ENCODE measurements at places on chromosomes 7 and 10.
A peak's percentile ranks its signal among the peaks of the same experiment; 100 is the strongest.

- no peak for DNase-seq
These were observed 13.2 kb upstream of the CREB3L2 start for GRCh38 chr7:138015096-138015495.

- no peak for DNase-seq
These were observed 64.0 kb downstream of the RASGEF1A start for GRCh38 chr10:43202657-43203447.

- no peak for DNase-seq
These were observed 682.8 kb downstream of the INHBA start for GRCh38 chr7:41020056-41020455.

DNA sequence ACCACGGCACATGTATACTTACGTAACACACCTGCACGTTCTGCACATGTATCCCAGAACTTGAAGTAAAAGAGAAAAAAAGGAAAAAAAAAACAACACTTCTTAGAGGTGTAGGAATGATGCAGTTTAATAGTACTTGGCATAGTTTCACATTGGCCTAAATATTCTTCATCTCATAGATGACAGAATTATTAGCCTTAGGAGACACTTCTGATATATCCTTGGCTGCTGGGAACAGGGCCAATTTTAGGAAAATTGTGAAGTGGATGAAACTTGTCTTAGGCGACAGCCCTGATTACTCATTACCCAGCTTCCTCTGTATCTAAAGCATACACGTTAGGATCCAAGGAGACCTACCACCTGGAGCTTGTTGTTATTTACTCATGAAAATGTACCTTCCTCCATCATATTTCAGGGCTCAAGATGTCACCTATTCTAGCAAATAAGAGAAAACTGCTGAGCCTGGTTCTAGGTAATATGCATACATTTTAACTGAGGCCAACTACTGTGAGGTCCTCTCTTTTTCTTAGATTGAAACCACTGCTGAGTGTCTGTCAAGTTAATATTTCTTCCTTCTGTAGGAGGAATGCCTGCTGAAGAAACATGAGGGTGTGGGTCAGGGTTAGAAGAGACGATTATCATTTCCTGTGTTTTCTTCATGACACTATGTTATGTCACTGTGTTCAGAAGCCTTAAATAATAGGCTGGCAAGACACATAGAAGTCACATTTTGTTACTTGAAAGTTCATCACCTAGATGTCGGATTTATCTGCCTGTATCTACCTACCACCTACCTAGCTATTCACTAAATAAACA is 44.3 kb downstream of the CPED1 start:
- no peak for DNase-seq

DNA sequence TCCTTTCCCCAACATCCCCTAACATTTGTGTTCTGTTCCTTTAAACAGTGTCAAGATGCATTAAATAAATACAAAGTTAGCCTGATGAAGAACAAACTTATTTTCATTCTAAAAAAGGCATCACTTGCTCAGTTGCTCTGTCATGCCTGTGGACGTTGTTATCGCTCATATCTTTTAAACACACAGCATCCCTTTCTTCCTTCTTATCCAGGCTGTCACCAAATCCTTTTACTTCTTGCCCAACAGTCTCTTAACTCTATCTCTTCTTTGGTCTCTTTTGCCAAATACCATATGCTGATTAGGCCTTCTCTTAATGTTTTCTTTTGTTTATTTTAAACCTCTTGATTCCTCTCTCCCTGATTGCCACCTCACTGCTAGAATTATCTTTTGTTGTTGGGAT is 43.9 kb downstream of the DKK1 start:
- no peak for DNase-seq

- DNase-seq = peak; percentile 66
These were observed 32.9 kb upstream of the BTRC start for GRCh38 chr10:101321073-101321472.

DNA sequence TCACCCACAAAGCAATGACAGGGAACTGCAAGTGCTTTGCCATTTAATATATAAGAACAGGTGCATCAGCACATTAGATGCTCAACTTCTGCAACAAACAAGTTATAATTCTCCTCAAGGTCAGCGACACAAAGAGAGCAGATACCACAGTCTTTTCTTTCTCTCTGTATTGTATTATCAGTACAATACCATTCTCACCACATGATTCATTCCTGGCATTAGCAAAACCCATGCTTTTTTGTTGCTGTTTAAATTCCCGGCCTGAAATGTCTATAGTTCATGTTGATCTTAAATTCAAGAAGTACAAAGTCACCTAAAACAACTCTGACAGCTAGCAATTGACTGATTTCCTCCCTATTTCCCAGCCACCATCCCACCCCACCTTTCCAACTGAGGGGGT is 111.8 kb upstream of the FEZF1 start:
- DNase-seq = no peak

DNA sequence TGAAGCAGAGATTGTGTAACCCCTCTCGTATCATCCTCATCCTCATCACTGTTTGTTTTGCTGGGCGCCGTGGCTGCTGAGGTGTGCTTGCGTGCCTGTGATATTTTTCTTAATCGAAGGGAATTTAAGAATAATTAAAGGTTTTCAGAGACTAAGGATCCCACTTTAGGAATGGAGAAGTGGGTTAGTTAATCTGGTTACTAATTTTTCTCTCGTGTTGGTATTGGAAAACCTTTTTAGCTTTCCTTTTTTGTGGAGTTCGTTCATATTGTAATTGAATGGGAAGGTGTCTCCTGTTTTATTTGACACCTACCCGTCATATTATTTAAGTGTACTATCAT is 1.3 kb downstream of the UBN2 start:
- no peak for DNase-seq

- peak; percentile 65 for DNase-seq
These were observed 442.1 kb upstream of the NRP1 start for GRCh38 chr10:33776419-33777070.

Data from NCI-H524 (cell line).